Hepatocyte (in vitro differentiated cells): ENCODE measurements at places on chromosomes 12 and 14. TPM values are rescaled to one million over a fixed set of nuclear protein-coding genes. Genes with fewer than 3 reads are reported as not detected.

Gene INHBC
- total RNA-seq, result 1.3 and 1.8 TPM in 2 replicates

Gene VRTN
- total RNA-seq, result 0.13 TPM in 1 of 2 replicates, not detected in the other

Gene ERP27
- total RNA-seq, result 48.0 and 49.7 TPM in 2 replicates

Gene MANSC4
- total RNA-seq, result 0.63 TPM in 1 of 2 replicates, not detected in the other

Gene FSCB
- total RNA-seq, result not detected in 2 replicates

Gene DERA
- 64.7 and 66.2 TPM in 2 replicates for total RNA-seq

Gene SYNDIG1L
- not detected in 2 replicates for total RNA-seq

Gene FLVCR2
- 10.1 and 16.1 TPM in 2 replicates for total RNA-seq

Gene KRT6B
- total RNA-seq, result 0.08 TPM in 1 of 2 replicates, not detected in the other

Gene CCDC198
- 21.8 and 34.5 TPM in 2 replicates for total RNA-seq

Gene C12orf76
- total RNA-seq, result 24.6 and 29.3 TPM in 2 replicates

Gene PRH2
- total RNA-seq, result not detected in 2 replicates

Gene NRXN3
- 4.3 and 5.7 TPM in 2 replicates for total RNA-seq

Gene CPNE6
- total RNA-seq, result not detected in 2 replicates

Gene NANOG
- total RNA-seq, result 1.9 and 2.1 TPM in 2 replicates

Gene ATL1
- total RNA-seq, result 5.1 and 6.0 TPM in 2 replicates

Gene HEATR5A
- 22.2 and 25.3 TPM in 2 replicates for total RNA-seq

Gene COPZ1
- 164 and 220 TPM in 2 replicates for total RNA-seq

Gene DHRS4
- 26.5 and 38.3 TPM in 2 replicates for total RNA-seq

Gene RHOJ
- total RNA-seq, result 3.2 and 9.6 TPM in 2 replicates

Gene TUBA1C
- total RNA-seq, result 422 and 528 TPM in 2 replicates

Gene ATP23
- 6.8 and 13.7 TPM in 2 replicates for total RNA-seq

Gene GALNT6
- 28.4 and 41.3 TPM in 2 replicates for total RNA-seq

Gene RD3L
- total RNA-seq, result not detected in 2 replicates
